ENCODE measurements at places on chromosomes 12 and 14. TPM values are rescaled to one million over a fixed set of nuclear protein-coding genes. Genes with fewer than 3 reads are reported as not detected.

IKZF4 gene
- 2.0 TPM for total RNA-seq

PRKD1 gene
- total RNA-seq = 21.7 TPM

SERPINA9 gene
- 0.28 TPM for total RNA-seq

CCDC175 gene
- not detected for total RNA-seq

CFAP73 gene
- not detected for total RNA-seq

KRT6C gene
- not detected for total RNA-seq

TOMM20L gene
- not detected for total RNA-seq

WASHC3 gene
- total RNA-seq = 101 TPM

TGM1 gene
- total RNA-seq = 0.85 TPM

ZC2HC1C gene
- total RNA-seq = 0.96 TPM

DACT1 gene
- total RNA-seq = 16.9 TPM

MYF6 gene
- not detected for total RNA-seq

HNRNPC gene
- total RNA-seq = 696 TPM

HHIPL1 gene
- total RNA-seq = 9.3 TPM

POTEM gene
- not detected for total RNA-seq

RNU6-7 gene
- not detected for total RNA-seq

GDF3 gene
- not detected for total RNA-seq

NTF3 gene
- total RNA-seq = 5.4 TPM

TSPAN11 gene
- under 0.01 TPM for total RNA-seq

FAIM2 gene
- total RNA-seq = 1.7 TPM

NANOG gene
- total RNA-seq = not detected

FAM90A1 gene
- total RNA-seq = 0.28 TPM

TMEM120B gene
- 10.7 TPM for total RNA-seq

TAS2R42 gene
- not detected for total RNA-seq

IFNG-AS1 gene
- total RNA-seq = not detected

ATF7 gene
- total RNA-seq = 6.5 TPM

ATP5F1B gene
- 386 TPM for total RNA-seq

ALKBH2 gene
- 20.3 TPM for total RNA-seq

JDP2 gene
- total RNA-seq = 29.3 TPM

RPS6KA5 gene
- 1.2 TPM for total RNA-seq

PLA2G1B gene
- not detected for total RNA-seq

FBLN5 gene
- 3.8 TPM for total RNA-seq

SLC25A21 gene
- total RNA-seq = under 0.01 TPM

KRT84 gene
- total RNA-seq = not detected

TMCC3 gene
- total RNA-seq = 1.1 TPM

SOX5 gene
- 4.8 TPM for total RNA-seq

SFSWAP gene
- total RNA-seq = 18.3 TPM

SLCO1B1 gene
- total RNA-seq = not detected

ERGIC2 gene
- 120 TPM for total RNA-seq

PROX2 gene
- total RNA-seq = not detected

TBX5 gene
- total RNA-seq = under 0.01 TPM

NOS1 gene
- not detected for total RNA-seq

OASL gene
- total RNA-seq = 0.56 TPM

TMEM63C gene
- under 0.01 TPM for total RNA-seq
